ENCODE measurements at places on chromosomes 5 and 9.

DNA sequence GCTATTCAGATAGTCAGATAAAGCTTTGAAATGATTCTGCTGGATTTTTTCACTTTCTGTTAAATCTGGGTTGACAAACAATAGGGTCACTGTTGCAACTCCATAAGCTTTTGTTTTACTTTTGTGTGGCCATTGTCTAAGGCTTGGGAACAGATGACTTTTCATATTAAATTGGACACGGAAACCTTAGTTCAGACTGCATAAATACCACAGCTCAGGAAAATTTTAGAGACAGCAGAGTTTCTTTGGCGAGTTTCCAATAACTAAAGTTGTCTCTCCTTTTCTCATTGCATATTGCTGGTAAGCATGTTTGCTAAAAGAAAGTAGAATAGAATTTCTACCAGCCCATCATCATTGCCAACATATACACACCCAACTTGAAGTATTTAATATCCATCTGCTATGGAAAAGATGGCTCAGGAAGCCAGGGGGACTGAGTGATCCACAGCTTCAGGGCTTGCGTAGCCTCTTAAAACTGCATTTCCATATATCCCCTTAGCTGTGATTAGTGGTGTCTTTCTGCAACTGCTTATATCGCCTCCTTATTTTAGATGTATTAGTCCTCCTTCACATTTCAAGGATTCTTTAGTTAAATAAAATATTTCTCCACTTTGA lies 168.2 kb downstream of the ARHGAP26 start:
- no peak for DNase-seq

DNA sequence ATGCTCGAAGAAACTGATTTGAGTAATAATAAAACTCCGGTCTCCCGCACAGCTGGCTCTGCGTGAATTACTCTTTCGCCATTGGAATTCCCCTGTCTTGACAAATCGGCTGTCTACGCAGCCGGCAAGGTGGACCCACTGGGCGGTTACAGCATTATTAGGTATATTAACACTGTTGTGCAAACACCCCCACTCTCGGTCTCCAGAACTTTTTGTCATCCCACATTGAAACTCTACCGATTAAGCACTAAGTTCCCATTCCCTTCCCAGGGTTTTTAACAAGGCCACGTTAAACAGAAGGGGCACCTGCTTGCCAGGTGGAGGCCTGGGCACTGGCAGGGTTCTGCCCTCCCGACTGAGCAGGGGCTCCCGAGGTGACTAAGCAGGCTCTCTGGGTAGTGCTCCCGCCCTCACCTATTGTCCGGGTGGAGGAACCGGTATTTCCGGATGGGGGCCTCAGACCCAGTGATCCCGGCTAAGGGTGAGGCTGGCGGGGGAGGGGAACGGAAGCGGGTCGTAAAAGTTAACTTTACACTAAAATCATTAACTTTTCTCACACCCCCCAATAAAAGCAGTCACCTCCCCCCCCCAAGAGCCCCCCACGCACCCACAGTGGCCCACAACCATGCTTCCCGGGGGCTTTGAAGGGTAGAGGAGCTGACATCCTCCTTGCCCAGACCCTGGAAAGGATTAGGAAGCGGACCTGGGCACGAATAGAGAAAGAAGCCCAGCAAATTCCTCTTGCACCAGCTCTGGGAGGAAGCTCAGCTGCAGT lies 53.5 kb upstream of the TJP2 start:
- DNase-seq, result no peak

- no peak for DNase-seq
Observed at GRCh38 chr5:86570427-86571083, 47.2 kb upstream of the COX7C start.

DNA sequence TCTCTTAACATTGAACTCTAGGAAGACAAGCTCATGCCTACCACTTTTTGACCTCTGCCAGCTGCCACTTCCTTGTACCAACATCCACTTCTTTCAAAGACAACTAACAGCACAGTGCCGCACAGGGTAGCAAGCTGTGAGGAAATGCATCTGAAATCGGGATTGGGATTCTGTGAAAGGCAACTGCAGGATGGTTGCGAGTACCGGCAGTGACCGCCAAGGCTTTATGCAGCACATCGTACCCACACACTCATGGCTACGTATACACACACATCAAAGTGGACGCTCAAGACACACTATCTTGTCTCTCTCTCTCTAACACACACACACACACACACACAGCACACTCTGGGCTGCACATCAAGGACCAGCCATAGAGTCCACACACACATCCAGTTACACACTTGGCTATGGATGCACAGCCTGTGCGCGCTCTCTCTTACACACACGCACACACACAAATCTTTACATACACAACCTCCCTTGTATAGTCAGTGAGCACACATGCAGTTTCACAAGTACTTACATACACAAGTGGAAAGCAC lies 964 bp downstream of the HTR4 start:
- DNase-seq, result no peak

DNA sequence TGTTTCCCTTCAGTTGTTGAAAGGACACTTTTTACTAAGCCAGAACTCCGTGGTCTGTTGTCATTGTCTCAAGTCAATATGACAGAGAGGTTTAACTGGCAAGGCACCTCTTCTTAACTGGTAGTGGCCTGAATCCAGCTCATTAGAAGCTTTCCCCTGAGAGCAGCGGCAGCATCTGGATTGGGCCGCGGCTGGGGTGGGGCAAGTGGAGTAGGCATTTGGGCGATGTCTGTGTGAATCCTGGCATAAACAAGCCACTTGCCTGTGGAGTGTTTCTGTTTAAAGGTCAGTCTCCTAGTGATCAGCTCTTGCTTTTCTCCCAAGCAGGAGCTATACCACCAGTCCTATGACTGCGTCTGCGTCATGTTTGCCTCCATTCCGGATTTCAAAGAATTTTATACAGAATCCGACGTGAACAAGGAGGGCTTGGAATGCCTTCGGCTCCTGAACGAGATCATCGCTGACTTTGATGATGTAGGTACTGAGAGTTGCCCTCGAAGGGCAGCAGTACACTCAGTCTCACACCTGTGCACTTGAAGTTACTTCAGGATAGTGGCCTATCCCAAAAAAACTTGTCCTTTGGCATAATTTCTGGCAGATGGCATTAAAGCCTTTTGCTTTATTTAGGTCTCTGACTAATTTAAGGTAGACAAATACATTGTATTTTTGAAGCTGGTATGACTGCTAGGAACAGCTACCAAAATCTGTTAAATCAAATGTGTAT lies 48.9 kb downstream of the CFAP90 start:
- no peak for DNase-seq

DNA sequence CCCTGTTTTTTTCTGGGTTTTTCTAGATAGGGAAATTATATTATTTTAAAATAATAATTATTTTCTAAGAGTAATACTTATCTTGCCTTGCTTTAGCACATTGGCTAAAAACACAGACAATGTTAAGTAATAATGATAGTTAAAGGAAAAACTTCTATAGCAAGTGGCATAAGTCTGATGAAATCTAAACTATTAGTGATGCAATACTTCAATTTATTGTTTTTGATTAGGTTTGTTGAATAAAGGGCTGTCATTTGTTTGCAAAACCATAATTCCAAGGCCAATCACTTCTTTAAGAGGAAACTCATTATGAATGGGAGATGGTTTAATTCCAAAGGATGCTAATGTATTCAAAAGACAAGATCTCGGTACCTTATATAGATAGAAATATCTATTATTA lies 293.8 kb upstream of the FBXL7 start:
- DNase-seq, result no peak

DNA sequence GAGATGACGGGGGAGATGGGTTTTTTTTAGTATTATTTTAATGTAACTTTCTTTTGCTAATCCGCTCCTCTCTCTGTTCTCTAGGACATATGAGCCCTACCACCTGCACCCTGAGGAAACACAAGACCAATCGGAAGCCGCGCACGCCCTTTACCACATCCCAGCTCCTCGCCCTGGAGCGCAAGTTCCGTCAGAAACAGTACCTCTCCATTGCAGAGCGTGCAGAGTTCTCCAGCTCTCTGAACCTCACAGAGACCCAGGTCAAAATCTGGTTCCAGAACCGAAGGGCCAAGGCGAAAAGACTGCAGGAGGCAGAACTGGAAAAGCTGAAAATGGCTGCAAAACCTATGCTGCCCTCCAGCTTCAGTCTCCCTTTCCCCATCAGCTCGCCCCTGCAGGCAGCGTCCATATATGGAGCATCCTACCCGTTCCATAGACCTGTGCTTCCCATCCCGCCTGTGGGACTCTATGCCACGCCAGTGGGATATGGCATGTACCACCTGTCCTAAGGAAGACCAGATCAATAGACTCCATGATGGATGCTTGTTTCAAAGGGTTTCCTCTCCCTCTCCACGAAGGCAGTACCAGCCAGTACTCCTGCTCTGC lies 4.8 kb downstream of the MSX2 start:
- no peak for DNase-seq

DNA sequence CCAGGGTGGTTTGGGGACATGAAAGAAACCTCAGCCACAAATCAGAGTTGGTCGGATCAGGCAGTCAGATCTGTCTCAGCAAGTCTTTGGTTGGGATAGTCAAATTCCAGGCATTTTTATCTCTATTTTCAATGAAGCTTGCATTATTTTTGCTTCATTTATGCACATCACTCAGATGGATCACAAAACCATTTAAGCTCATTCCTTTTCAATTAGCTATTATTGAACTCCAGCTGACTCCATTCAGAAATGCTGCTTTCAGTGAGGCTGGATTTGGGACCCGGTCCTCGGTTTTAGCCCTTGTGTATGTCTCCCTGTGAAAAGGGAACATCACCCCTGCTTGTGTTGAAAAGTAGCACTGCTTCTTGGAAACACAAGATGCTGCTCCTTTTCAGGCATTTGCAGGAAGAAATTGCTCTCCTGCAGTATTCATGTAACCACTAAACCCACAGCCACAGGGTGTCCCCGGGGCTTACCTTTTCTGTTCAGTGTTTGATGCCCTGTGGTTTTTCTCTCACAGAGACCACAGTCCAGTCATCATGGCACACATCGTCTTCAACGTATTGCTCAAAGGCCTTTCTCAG lies 232.9 kb downstream of the NFIB start:
- no peak for DNase-seq

DNA sequence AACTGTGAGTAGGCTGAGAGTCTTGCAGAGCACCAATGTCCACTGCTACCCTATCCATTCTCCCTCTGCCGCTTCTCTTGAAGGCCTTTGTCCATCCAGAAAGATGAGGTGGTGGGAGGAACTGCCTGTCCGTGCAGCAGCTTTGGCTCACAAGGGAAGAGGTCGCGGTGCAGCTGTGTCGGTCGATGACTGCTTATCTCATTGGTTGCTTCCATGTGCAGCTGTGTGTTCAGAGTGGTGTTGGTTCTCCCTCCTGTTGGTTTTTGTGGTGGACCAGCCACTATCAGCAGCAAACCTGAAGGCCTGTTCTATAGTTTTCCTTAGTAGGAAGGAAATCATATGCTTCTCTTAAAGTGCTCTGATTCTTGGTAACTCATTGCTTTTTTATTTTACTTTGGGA lies 40.7 kb downstream of the SPTAN1 start:
- no peak for DNase-seq

Data from right forelimb (tissue), 1 donor.